ENCODE measurements at places on chromosomes 13 and 19.
A peak's percentile ranks its signal among the peaks of the same experiment; 100 is the strongest.

GRCh38 chr13:79401259-79402070, 4.6 kb downstream of the RBM26 start:
- DNase-seq: no peak

- no peak for DNase-seq
Measured at GRCh38 chr13:113817860-113818691, 45.8 kb downstream of the GAS6 start.

DNA sequence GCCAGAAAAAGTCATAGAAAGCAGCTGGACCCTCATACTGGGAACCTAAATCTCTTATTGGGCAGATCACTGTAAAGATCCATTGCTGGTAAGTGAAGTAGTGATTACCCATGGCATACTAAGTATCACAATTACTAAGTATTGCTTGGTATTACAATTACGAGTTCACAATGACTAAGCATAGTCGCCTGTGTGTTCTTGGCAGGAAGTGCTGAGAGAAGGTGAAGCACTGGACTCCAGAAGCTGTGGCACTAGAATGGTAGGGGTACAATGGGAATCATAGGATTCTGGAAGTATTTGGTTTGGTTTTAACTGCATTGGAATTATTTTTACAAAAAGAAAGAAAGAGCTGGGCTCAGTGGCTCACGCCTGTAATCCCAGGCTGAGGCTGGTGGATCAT, 20.3 kb downstream of the LGALS16 start:
- no peak for DNase-seq

- no peak for DNase-seq
Measured at GRCh38 chr13:61258185-61258584, 157.5 kb downstream of the PCDH20 start.

- no peak for DNase-seq
Measured at GRCh38 chr13:48585456-48585840, 52.6 kb upstream of the RCBTB2 start.

GRCh38 chr13:113176280-113176679, 17.8 kb downstream of the PROZ start:
- peak; percentile 45 for DNase-seq

DNA sequence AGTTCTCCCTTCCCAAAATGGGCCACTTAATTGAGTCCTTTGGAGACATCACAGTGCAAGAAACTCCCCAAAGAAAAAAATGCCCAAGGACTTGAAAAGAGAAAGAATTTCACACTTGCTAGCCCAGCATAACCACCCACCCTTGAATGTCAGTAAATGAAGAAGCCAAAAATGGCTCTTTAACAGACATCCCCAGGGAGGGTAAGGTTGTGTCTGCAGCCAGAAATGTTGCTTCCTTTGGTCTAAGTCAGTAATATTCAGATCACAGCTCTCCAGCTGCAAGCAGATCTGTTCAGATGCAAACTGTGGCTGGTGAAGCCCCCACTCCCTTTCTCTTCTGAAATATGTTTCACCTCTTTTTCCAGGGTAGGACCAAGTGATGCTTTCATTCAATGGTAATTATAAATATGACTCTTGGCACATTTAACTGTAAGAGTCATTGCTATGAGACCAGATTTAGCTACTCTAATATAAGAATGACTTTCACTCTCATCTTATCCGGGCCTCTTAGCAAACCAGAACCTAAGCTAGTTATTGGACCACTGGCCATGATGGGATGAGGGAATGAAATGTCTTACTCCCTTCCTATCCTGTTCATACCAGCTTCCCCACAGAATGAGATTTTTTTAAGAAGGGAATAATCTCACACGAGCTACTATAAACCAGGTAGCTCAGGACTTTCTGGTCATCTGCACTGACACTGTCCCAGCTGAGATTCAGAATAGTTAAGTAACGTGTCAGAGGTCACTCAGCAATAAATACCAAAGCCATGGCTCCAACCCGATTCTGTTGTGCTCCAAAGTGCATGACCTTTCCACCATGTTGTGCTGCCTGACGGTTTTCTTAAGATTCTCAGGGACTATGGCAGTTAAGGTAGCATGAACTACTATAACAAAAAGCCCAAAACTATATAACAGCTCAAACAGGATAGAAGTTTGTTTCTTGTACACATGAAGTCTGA, 234.1 kb downstream of the FOXO1 start:
- DNase-seq: no peak

- no peak for DNase-seq
Measured at GRCh38 chr19:13094771-13095392, 7.8 kb downstream of the LYL1 start.

DNA sequence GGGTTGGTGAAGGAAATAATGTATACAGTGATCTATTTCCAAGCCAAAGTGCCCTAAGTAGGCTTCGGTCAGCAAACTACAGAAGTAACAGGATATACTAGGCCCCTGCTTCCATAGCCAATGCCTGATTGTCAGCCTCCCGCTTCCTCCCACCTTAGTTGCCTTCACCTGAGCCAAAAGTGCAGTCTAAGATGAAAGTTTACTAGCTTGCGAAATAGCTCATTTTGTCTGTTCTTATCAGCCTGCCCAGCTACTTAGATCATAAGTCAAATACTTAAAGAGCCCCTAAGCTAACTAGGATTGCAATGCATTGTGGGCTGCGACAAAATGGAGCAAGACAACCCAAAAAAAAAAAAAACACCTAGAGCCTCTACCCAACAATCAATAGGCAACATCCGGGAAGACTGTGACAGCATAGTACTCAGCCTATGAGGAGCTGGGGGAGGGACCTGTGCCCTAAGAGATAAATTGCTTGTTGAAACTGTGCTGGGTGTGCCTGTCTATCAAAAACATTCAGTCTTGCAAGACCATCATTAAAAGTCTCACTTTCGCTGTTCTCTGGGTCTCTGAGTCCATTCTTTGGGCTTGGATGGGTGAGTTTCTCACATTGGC, 454.7 kb upstream of the TSHZ3 start:
- no peak for DNase-seq

- DNase-seq: no peak
Measured at GRCh38 chr13:49046519-49046918, 70.8 kb downstream of the FNDC3A start.

GRCh38 chr13:57673197-57673596, 41.7 kb downstream of the PCDH17 start:
- no peak for DNase-seq

DNA sequence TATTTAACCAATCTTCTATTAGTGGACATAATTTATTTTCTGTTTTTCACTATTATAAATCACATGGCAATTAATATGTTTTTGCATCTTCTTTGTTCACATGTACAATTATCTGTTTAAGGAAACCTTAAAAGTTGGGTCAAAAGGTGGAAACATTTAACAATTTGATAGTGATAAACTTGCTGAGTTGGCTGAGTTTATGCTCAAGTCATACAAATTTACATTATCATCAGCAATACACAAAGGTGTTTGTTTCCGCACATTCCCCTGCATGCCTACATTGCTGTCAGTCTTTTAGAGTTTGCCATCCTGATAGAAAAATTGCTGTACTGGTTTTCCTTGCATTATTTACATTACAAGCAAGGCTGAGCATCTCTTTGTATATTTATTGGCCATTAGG, 139.5 kb downstream of the KCNRG start:
- no peak for DNase-seq

GRCh38 chr13:31207661-31208552, 8.1 kb downstream of the B3GLCT start:
- DNase-seq: no peak

DNA sequence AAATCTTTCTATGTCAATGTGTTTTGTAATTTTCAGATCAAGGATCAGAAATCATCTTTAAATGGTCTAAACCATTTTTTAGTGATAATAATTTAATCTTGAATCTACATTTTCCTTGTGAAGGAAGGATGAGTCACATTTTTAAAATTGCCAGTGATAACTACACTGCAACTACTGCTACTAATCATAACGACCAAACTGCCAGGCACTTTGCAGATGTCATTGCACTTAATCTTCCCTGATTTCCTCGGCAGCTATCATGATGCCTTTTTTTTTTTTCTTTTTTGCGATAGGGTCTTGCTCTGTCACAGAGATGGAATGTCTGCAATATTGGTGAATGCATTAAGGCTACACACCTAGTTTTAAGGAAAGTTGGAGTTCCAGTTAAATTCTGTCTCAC, 41.4 kb upstream of the SLC10A2 start:
- DNase-seq: no peak

GRCh38 chr13:35732565-35732964, 256.1 kb upstream of the MAB21L1 start:
- no peak for DNase-seq

DNA sequence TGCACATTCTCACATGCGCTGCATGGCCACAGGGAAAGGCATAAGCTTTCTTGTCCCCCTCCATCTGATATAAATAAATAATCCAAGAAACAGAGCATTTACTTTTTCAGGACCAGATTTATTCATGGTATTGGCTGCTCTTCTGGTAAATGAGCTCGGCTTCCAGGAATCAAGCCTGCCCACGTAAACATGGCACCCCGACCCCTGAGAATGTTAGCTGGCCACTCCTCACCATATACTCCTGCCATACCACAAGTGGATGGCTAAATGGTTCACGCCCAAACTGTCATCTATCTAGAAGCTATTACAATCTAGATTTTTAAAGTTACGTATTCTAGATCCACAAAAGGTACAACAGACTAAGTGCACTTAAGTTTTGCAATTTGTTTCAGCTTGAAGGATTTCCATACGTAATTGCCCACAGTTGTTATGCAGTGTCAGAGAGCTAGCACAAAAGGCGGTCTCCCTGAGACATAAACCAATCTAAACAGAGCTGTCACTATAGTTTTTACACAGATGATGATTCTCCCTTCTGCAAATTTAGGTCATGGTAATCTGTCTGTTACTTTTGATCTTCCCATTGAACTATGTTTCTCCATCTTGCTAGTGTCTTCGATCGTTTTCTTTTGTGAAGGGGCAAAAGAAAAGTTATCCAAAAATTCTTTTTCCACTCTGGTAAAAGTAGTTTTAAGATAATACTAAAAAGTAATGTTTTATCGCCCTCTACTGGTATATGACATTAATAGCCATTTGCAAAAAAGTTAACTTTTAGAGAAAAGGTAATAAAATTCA, 16.2 kb upstream of the FOXO1 start:
- DNase-seq: no peak

GRCh38 chr19:3210347-3211017, 14.0 kb upstream of the CELF5 start:
- peak; percentile 55 for DNase-seq

DNA sequence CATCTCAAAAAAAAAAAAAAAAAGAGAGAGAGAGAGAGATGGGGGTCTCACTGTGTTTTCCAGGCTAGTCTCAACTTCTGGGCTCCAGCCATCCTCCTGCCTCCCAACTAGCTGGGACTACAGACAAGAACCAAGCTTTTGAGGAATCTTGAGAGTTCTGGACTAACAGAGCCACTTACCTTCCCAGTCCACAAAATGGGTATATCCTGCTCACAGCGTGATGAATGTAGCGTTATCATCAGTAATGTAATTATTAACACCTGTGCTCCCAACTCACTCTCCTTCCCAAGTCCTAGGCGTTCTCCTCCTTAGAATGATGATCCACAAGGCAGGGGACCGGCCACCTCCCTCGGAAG, 4.6 kb upstream of the NANOS3 start:
- no peak for DNase-seq

GRCh38 chr13:33640832-33641231, 177.1 kb upstream of the RFC3 start:
- DNase-seq: no peak

GRCh38 chr19:35666251-35666913, at the start of gene UPK1A:
TSS of gene UPK1A (plus strand) at chr19:35666517. CDS start at chr19:35666813, 296 bp downstream.
- DNase-seq: no peak

DNA sequence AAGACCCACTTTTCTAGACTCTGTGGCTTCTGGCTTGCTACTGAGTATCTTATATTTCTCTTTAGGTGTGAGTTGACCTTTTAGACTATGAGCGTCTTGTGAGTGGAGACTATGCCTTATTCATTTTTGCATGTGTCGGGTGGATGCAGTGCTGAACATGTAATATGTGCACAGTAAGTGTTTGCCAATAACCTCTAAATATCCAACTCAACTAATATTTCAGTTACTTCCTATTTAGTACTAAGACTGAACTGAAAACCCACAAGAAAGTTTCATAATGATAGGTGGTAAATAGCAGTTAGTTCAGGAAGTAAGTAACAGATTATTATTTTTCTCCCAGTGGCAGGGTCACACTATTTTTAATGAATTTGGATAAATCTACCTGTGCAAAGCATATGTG, 269.3 kb downstream of the KCNRG start:
- DNase-seq: no peak

DNA sequence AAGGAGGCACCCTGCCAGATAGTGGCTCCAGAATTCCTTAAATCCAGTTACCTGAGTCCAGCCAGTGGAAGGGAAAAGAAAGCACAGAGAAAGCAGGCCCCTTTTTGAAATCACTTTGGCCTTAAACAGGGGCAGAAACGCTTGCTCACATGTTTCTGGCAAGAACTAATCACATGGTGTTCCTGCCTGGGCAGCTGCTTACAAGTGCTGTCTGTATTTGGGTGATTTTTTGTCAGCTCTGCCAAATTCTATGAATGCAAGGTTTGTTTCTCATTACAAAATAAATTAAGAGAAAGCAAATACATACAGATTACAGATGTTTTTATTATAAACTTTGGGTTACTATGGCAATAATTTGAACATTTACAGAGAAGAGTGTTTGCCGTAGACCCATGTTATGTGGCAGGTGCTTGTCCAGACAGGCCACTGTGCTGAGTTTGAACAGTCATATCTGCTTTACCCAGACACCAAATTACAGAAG, 1237.8 kb downstream of the SLITRK5 start:
- no peak for DNase-seq

- no peak for DNase-seq
Measured at GRCh38 chr13:32824061-32824460, 192.2 kb upstream of the KL start.

DNA sequence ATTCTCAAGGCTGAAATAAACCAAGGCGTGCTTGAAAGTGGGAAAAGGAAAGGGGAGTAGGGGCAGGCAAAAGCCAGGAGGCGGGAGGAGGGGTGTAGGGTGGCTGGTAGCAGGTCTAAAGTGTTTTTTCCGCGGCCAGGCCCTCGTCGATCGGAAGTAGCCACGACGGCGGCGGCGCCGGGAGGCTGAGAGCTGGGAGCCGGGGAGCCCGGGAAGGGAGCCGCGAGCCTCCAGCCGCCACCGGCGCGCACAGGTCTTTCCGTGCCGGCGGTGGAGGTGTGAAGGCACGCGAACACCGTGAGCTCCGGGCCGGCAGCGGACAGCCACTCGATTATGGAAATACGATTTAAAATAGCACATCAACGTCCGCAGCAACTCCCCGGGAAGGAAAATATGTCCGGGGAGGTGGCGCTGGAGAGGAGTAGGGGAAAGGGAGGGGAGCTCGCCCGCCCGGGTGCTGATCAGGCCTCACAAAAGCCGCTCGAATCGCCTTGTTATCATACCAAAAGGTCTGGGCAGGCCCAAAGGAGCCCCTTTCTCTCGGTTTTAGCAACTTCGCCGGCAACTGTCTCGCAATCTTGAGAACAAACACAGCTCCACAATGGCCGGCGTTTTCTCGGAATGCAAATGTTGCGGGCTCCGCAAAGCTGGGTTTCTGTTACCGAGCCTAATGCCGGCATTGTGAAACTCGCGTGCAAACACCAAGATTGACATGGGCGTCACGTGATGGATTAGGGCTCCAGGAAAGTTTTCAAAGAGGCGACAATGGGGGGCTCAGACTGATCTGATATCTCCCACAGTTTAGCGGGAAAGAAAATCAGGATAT, 2.9 kb upstream of the PCDH8 start:
- no peak for DNase-seq

Measured in stimulated activated CD4-positive, alpha-beta T cell treated with anti-CD3 and anti-CD28 coated beads, TNF-alpha, amount 100 ng/mL, for 4 hours (primary cell).